ENCODE measurements at places on chromosomes 12 and 14.

DNA sequence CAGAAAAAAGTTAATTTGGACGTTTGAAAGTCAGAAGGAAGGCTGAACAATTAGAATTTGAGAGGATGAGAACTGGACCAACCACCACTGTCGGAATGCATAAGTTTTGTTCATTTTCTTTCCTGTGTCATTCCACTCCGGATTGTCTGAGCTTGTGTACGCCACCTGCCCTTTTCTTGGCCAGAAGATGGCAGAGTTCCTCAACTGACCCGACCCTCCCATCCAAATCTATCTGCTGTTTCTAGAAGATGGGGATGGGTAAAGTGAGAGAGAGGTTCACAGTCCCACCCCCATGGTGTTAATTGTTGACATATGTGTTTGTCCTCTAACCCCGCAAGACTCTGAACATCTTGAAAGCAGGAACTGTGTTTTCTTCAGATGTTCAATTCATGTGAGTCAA lies 388.0 kb downstream of the VRK1 start:
- no peak for DNase-seq

- no peak for DNase-seq
Observed at GRCh38 chr12:92899386-92900001, 29.6 kb downstream of the EEA1 start.

GRCh38 chr14:65057695-65058094 lies 44.6 kb downstream of the MAX start:
- DNase-seq = no peak

DNA sequence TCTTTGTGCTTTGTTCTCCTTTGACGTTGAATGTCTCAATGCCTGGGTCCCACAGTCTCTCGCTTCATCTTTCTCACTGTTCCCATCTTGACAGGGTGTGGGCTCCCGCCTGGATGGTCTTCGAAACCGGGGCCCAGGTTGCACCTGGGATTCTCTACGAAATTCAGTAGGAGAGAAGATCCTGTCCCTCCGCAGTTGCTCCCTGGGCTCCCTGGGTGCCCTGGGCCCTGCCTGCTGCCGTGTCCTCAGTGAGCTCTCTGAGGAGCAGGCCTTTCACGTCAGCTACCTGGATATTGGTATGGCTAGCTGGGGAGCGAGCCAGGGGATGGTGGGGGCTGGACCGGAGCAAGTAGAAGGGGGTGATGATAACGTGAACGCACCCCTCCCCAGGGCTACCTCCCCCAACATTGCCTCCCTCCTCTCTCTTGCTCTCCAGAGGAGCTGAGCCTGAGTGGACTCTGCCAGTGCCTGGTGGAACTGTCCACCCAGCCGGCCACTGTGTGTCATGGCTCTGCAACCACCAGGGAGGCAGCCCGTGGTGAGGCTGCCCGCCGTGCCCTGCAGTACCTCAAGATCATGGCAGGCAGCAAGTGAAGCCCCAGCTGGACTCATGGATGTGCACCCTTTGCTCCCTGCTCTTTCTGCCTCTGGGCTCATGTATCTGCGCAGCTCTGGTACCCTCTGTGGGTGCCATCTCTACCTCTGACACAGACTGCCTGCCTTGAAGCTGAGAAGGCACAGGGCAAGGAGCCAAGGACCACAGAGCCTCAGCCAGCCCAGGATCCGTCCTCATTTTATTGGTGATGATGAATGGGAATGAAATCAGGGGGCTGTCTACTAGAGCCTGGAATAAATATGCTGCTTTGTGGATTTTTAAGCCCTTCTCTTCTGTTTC lies 1.5 kb downstream of the NPFF start:
- no peak for DNase-seq

- DNase-seq = no peak
Observed at GRCh38 chr12:69476276-69477017, 6.3 kb downstream of the FRS2 start.

- DNase-seq = no peak
Observed at GRCh38 chr12:119153477-119154434, 25.0 kb upstream of the HSPB8 start.

Measured in NCI-H187 (cell line).